ENCODE measurements at places on chromosomes 5 and 9.

GRCh38 chr9:94005272-94005901, 50.2 kb upstream of the BARX1 start:
- DNase-seq: no peak

DNA sequence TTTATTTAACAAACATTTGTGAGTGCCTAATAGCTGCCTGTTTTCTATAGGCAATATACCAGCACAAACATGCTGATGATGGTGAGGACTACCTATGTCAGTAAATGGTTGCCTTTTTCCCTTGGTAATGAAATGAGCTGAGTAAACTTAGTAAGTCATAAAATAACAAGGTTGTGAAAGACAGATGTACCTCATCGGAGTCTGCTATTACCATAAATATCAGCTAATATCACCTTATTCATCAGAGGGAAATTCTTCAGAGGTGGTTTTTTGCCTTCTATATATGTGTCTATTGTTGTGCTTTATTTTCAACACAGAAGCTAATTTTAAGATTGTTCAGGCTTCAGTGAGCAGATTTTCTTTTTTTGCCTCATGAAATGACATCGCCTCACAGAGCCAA, 1040.5 kb downstream of the DTWD2 start:
- no peak for DNase-seq

- DNase-seq: no peak
These were observed 30.6 kb downstream of the BAAT start for GRCh38 chr9:101354143-101354764.

DNA sequence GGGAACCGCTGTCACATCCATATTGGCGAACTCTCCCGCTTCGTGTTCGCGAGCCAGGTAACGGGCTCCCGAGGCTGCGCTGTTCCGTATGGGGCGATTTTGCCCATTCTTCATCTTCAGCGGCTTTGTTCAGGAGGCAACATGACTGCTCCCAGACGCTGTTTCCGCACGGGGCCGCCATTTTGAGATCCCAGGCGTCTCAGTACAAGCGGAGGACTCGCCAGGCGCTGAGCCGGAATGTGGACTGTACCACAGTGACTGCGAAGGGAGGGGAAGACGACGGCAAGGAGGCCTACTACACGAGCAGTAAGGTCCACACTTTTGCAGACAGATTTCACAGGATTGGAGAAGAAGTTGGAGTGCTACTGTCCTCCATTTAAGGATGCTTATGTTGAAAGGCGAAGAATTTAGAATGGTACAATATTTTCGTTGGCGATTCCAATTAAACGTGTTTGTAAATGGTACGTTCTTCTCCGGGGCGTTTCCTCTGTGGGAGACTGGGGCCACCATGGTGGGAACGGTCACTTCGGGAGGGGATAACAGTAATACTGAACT, 41.6 kb upstream of the ZNF300 start:
- no peak for DNase-seq

DNA sequence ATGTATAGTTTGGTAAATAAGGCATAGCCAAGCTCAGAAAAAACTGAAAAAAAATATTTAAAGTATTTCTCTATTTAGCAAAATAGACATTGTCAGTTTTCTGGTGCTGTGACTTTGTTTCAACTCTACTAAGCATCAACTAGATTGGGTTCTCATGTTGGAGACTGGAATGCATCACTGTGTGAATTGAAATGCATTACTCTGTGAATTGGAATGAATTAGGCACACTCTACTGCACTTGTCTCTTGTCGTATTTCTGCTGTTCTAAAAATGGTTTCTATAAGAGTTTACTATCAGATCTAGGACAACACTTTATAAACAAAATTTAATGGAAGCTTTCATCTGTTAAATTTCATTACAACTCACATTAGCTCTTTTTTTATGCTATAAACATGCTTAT, 1772.2 kb downstream of the MAT2B start:
- no peak for DNase-seq

- DNase-seq: no peak
These were observed 474.0 kb downstream of the CCDC171 start for GRCh38 chr9:16026886-16027285.

DNA sequence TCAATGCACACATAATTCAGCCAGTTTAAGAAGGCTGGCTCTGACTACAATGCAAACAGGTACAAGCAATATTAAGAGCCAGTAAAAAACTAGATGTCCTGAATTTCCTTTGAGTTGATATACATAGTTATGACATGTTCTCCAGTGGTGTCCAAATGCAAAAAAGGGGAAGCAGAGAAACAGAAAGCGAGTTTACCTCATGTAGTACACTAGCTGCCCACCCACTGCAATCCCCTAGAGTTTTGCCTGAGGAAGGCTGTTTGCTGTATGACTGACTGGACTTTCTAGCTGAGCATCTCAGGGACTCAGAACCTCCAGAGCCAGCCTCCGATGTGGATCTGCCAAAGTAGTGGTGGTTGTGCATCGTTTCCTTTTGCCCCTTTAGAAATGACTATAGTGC, 44.8 kb upstream of the SLC1A3 start:
- no peak for DNase-seq

DNA sequence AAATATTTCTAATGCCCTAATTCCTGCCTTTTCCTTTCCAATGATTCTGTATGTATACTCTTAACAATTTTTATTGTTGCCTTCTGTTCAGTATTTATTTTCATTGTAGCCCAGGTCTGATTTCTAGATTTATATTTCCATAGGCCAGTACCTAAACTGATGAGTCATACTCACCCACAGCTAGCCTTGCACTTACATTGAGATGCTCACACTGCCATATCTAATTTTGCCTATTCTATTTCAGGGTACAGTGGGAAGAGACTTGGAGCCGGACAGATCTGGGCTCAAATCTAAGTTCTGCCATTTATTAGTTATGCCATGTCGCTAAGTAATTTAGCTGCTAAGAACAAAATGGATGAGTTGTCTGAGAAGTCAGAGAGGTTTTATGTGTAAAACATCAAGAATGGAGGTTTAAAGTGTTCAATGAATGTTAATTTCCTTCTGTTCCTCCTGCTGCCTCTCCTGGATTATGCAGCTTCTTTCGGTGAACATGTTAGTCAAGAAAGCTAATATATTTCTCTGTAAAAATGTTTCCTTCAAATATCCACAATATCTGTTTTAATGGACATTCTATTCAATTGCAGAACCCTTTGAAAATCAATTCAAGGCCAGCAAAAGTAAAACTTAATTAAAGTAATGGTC, 62.3 kb upstream of the CDK5RAP2 start:
- DNase-seq: no peak

DNA sequence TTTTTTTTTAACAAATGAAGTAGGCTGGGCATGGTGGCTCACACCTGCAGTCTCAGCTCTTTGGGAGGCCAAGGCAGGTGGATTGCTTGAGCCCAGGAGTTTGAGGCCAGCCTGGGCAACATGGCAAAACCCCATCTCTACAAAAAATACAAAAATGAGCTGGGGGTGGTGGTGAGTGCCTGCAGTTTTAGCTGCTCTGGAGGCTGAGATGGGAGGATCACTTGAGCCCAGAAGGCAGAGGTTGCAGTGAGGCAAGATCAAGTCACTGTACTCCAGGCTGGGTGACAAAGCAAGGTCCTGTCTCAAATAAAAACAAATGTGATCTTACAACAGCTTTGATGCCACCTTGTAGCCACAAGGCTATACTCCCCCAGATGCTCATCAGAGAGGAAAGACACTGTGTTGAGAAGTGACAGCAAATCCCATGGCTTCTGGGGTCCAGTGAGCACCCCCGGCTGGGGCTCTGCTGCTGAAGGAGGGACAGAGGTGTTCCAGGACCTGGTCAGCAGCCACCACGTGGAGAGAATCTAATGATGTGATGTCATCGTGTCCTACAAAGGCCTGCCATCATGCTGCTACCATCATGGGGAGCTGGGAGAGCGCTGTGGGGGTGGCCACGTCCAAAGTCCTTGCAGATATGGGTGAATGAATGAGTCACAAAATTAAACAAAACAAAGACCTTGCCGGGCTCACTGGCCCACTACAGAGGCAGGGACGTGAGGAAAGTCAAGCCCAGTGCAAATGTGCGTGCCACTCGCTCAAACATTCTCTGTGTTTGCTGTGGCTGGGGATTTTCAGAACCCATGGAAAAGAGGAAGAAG, 60.7 kb downstream of the PRRT1B start:
- DNase-seq: no peak

DNA sequence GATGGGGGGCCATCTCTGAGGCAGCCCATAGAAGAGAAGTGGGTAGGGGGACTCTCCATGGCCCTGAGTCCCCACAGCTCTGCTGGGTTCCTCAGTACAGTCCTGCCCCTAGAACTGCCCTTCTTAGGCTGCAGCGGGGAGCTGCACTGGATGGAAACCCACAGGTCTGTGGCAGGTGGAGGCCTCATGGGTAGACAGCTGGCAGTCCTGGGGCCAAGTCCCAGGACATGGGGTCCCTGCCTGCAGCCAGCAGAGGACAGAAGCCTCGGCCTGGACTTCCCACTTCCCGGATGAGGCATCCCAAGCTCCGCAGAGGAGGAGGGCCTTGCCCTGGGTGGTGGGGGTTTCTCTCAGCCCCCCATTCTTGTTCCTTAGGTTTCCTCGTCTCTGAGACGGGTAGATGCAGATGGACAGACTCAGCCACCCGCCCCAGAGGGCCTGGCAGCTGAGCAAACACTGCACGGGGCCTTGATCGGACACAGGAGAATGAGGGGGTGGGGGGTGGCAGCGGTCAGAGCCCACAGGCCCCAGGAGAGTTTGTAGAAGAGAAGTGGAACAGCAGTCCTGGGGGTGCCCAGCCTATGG, 153.8 kb downstream of the C9orf50 start:
- DNase-seq: no peak

DNA sequence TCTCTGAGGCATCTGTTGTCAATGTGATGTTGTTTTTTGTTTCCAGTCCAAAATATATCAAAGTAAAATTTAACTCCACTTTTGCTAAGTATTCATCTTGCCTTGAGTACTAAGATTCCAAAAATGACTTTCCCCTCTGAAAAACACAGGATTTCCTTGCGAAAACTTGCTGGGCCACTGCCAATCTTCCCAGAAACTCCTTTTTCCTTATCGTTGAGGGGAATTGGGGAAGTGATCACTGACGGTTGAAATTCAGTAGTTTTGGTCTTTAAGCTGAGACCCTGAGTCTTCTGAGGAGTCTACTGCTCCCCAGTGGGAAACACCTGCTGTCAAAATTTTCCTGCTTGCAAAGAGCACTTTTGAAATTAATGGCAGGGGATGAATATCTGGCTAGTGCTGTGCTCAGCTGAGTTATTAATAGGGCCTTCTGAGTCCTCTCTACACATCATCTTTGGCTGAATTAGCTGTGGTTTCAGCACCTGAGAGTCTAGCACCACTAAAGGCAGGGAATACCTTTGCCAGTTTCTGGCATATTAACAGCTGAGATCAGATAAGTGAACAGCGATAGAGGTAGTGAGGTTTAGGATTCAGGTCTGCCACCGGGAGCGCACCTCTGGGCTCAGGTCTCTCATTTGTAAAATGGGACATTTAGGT, 18.0 kb downstream of the TLR4 start:
- no peak for DNase-seq

DNA sequence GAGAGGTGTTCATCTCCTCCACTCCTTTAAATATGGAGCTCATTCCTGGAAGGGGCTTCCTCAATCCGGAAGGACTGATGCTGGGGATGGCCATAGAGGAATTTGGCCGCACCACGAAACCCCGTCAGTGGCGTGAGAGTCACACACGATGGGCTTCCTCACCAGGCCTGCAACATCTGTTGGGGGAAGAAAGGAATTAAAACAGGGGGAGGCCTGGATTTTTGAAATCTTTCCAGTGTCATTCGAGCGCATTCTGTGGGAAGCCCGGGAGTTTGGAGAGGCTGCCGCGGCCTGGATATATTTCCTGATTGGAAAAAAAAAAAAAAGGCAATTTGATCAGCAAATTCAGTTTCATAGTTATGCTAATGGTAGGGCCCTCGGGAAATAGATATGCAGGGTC, 76.3 kb upstream of the ORM1 start:
- no peak for DNase-seq

GRCh38 chr9:2924380-2924768, 80.5 kb upstream of the PUM3 start:
- no peak for DNase-seq

- no peak for DNase-seq
These were observed 458.6 kb downstream of the NR2F1-AS1 start for GRCh38 chr5:93122446-93122845.

DNA sequence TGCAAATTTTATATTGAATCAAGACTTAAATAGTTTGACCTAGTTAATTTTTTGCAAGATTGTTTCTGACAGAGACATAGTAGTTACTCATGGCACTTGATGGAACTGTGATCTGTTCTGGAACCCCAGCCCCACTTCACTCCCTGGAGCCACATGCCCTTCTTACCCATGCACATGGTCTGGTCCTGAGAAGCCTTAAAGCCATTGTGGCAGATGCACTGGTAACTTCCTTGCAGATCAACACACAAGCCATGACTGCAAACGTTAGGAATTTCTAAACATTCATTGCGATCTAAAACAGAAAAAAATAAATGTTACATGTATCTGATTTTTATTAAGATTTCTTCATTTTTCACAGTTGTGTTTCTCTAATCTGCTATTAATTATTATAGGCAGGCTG, 221.2 kb downstream of the SLC12A2 start:
- no peak for DNase-seq

DNA sequence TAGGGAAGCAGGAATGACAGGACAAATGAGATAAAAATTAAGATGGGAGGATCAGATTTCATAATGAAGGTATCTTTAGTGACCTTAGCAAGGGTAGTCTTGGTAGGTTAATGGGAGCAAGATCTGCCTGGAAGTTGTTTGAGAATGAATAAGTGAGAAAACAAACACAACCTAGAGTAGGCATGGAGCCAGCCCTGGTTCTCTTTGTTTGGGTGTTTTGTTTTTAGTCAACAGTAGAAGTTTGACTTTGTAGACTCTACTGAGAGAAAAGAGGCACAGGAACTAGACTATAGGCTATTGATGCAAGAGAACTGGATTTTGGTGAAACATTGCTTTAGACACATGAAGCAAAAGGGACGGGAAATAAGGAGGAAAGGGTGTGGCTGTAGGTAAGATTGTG, 40.3 kb downstream of the KCNN2 start:
- DNase-seq: no peak

- DNase-seq: no peak
These were observed 137.4 kb downstream of the DAB2IP start for GRCh38 chr9:121788686-121789366.

- no peak for DNase-seq
These were observed 7.4 kb upstream of the TRPM3 start for GRCh38 chr9:71128796-71129195.

DNA sequence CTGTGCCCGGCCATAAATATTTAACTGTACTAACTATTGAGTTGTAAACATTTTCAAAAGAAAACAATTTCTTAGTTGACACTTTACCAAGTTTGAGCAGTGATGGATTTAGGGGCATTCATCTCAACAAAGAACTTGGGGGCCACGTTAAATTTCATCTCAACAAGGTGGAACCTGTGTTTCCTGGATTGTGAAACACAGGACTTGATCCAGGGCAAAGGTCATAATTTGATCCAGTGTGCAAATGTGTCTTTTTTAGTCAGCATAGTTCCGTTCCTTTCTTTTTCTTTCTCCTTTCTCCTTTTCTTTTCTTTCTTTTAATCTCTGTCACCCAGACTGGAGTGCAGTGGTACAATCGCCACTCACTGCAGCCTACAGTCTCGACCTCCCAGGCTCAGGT, 3.1 kb downstream of the GFRA3 start:
- no peak for DNase-seq

GRCh38 chr9:135093111-135093510, 5.6 kb downstream of the OLFM1 start:
- DNase-seq: no peak
